ENCODE measurements at places on chromosomes 1 and 21. TPM values are rescaled to one million over a fixed set of nuclear protein-coding genes. Genes with fewer than 3 reads are reported as not detected.

- DNase-seq, result no peak
These were observed 1797.4 kb downstream of the NCAM2 start for GRCh38 chr21:22795644-22796043.

The FMOD gene
- total RNA-seq, result 6.6 TPM

The STIL gene
- 3.9 TPM for total RNA-seq

GRCh38 chr21:36913247-36914169 lies 53.0 kb downstream of the HLCS start:
- no peak for DNase-seq

DNA sequence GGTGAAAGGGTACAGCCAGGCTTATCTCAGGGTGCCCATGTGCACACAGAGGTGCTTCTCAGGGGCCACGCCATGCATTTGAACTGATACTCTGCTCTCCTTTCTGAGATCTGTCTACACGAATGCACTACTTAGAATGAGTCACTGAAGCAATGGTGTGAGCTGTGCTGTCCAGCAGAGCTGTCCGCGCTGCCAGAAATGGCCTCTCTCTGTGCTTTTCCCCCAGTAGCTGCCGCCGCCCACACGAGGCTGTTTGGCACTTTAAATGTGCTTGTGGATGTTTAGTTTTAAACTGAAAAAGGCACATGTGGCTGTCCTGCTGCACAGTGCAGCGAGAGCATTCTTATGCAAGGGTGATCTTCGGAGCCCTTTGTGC lies 87.1 kb upstream of the COL6A1 start:
- DNase-seq, result peak; percentile 81

The WDR26 gene
- total RNA-seq, result 88.6 TPM

The NID1 gene
- 26.7 TPM for total RNA-seq

DNA sequence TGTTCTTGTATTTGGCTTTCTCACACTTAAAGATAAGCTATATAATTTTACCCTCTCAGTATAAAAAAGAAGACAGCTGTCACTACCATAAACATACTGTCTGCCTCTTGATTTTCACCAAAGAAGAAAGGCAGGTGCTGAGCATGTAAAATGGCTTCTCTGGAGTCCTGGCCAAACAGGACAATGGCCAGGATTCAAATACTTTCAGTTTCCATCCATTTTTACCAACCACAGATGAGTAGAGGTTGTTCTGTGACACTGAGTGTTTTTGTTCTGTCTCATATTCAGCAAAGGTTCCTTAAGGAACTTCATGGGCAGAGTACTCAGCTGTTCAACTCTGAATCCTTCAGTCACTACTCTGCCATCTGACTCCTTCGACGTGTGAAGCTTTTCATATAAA lies 29.4 kb upstream of the RAB3GAP2 start:
- DNase-seq, result no peak

DNA sequence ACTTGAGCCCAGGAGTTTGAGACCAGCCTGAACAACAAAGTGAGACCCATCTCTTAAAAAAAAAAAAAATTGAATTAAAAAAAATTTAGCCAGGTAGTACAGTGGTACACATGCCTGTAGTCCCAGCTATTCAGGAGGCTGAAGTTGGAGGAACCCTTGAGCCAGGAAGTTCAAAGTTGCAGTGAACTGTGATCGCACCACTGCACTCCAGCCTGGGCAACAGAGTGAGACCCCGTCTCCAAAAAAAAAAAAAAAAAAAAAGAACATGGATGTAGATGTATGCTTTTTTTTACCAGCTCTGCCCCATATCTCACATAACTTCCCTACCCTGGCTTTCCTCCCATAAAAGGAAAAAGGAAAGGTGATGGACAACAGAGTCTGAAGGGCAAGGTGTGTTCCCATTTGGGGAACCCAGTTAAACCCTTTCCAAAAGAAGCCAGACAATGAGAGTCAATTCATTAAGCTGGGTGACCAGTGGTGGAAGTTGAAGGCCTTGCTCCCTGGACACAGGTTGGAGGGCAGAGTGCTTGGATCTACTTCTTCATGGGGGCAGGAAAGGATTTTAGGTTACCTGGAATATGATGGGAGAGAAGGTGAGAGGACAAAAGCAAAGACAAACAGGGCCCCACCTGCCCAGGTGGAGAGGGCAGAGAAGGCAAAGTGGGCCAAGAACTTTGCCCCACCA lies 2.9 kb downstream of the KRTCAP2 start:
- no peak for DNase-seq

The RBM15 gene
- 23.1 TPM for total RNA-seq

DNA sequence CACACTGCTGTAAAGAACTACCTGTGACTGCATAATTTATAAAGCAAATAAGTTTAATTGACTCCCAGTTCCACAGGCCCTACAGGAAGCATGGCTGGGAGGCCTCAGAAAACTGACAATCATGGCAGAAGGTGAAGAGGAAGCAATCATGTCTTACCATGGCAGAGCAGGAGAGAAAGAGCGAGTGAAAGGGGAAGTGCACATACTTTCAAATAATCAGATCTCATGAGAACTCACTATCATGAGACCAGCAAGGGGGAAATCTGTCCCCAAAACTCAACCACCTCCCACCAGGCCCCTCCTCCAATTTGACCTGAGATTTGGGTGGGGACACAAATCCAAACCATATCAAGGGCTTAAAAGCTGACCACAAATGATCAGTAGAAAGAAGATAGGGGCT lies 493.2 kb downstream of the PTPRC start:
- DNase-seq, result no peak

- peak; percentile 34 for DNase-seq
These were observed 20.0 kb downstream of the CCDC185 start for GRCh38 chr1:223413216-223413615.

DNA sequence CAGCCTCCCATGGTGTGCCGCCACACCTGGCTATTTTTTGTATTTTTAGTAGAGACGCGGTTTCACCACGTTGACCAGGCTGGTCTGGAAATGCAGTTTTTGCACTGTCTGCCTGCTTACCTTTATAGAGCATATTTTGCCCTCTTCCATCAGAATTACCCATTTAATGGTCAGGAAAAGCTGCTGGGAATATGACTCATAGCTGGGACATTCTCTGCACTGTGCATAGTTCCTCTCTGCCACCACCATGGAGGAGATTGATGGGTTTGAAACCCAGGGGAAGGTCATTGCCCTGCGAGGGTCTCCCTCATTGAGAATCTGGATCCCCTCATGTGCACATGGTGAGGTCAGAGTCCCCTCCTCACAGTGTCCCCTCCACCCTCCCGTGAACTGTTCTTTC lies 32.1 kb downstream of the MX1 start:
- DNase-seq, result no peak

DNA sequence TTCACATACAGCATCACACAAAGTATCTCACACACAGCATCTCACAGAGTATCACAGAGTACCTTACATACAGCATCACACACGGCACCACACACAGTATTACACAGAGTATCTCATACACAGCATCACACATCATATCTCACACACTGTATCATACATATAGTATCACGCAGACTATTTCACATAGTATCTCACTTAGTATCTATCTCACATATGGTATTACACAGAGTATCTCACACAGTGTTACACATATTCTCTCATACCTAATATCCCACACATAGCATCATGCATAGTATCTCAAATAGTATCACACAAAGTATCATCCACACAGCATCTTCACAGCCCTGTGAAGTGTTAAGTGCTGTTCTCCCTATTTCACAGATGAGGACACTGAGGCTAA lies 121.5 kb upstream of the RAB4A start:
- no peak for DNase-seq

DNA sequence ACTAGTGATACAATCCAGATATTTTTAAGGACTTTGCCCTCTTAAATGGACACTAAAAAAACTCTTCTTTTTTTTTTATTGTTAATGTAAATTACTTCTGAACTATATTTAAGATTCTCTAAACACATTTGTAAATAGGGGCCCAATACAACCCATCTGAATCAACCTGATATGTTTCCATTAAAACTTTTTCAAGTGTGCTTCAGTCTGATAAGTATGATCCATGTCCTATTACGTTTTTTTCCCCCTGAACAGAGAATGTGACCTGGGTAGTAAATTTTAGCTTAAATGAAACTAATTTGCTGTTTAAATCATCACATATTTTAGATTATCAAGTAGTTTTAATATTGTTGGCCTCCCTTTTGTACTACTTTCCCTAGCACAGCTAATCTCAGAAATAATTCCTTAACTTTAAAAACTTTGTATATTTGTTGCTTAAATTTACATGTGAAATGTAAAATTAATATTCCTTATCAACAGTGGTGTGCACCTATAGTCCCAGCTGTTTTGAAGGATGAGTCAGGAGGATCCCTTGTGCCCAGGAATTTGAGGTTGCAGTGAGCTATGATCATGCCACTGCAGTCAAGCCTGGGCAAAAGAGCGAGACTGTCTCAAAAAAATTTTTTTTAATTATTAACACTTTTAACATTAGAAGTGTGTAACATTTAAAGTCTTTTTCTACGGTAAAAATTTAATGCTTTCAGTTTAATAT lies 3.0 kb upstream of the PKN2 start:
- no peak for DNase-seq

DNA sequence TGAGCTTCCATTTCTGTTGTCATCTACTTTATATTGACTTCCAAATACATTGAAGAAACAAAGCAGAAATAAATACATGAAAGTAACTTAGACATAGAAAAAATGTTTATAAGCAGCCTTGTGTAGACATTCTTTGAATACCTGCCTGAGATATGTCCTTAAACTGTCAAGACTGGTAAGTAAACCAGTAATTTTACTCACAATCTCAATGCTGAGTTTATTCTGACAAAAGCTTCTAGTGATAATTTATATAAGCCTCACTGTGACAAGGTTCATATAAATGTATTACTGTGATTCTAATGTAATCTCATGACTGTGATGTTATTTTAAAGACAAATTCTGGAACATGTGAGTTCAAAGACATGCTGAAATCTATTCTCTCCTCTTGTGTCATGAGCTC lies 516.7 kb upstream of the B3GALT2 start:
- DNase-seq, result no peak

DNA sequence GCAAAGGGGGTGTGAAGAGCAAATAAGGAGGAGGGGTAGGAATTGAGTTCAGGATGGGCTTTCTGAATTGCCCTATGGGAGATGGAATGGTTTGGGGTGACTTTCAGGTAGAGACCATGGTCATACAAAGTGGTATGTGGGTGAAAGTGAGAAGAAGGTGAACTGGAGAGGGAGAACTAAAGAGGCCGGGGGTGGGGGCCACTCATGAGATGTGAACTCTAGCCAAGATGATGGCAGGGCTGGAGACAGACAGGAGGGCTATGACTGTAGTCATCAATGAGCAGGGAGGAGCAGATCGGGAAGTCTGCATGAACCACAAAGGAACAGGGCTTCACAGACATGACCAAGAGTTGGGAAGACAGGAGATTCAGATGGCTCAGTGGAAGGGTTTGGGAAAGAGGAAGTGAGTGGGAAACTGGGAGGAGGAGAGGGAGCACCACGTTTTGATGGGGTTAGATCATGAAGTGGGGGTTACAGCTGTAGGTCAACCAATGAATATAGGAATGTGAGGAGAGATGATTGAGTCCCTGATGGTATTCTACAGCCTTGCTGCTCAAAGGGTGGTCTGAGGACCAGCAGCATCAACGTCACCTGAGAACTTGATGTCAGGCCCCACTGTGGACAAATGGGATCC lies 20.7 kb upstream of the LRRC8D start:
- DNase-seq, result no peak

GRCh38 chr21:23401278-23401677 lies 2206.0 kb downstream of the MRPL39 start:
- DNase-seq, result no peak

DNA sequence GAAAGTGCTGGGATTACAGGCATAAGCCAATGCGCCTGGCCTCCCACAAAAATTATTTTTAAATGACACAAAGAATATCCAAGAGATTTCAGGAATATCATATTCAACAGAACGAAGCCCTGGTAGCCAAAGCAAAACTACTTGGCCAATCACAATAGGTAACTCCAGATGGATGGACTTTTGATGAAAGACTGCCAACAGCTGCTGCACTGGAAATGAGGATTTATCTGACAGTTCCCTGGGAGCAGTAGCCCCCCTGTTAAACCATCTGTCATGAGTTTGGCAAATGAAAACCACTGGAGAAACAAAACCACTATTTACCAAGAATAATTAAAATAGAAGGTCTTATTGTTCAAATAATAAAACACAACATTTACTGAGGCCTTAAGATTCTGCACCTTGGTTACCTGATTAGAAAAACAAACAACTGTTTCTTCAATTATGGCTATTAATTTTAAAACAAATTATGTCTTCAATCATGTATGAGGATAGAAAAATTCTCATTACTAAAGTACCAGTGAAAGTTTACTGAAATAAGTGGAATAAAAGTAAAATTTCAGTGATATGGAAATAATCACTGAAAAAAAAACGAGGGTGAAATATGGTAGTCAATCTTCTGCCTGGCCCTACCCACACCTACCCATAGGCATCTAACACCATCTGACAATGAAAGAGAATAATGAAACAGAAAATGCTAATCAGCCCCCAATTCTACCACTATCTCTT lies 34.3 kb upstream of the PSMG1 start:
- DNase-seq, result no peak

GRCh38 chr1:80003250-80003649 lies 996.7 kb upstream of the ADGRL4 start:
- DNase-seq, result no peak

GRCh38 chr1:149917571-149918144 lies at the start of gene SV2A:
Gene SV2A, minus strand, starts transcription at chr1:149917844. Its CDS starts 4,004 bp downstream, at chr1:149913840.
- DNase-seq, result peak; percentile 66

- no peak for DNase-seq
These were observed 116.6 kb upstream of the FOXD3 start for GRCh38 chr1:63205776-63206175.

DNA sequence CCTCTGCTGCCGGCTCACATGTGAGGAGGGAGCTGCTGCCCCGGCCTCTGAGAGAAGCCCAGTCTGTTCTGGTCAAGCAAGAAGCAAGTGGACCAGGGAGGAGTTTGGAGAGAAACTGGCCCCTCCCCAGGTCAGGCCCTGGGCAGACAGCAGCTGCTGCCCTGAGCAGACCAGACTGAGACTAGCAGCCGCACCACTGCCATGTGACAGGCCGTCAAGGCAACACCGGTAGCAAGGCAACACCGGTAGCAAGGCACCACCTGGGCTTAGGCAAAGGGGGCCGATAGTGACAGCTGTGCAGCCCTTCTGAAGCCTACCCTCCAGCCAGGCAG lies 50.3 kb downstream of the ARHGEF16 start:
- peak; percentile 64 for DNase-seq

The KRTAP13-3 gene
- not detected for total RNA-seq

DNA sequence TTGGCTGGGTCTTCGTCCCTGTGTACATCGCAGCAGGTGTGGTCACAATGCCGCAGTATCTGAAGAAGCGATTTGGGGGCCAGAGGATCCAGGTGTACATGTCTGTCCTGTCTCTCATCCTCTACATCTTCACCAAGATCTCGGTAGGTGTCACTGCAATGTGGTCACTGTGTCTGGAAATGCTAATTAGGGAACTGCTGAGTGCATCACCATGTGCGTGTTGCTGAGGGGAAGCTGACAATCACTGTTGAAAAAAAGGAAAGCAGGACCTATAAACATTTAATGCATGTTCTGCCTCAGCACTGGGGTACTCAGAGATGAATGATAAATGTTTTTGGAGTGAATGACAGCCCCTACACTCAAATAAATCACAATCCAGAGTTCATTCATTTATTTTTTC lies 6.8 kb downstream of the SLC5A9 start:
- DNase-seq, result no peak

DNA sequence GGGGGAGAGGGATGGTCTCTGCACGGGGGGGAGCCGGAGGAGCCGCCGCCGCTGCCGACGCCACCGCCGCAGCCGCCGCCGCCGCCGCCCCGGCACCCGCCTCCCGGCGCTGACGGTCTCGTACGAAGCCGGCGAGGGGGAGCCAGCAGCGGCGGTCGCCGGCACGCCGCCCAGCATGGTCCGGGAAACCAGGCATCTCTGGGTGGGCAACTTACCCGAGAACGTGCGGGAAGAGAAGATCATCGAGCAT lies 311 bp downstream of the SPEN start:
- no peak for DNase-seq

The ASPM gene
- 52.4 TPM for total RNA-seq

The LRRC71 gene
- not detected for total RNA-seq

The SPATA46 gene
- total RNA-seq, result not detected
